ENCODE measurements at places on chromosomes 11 and 22.

GRCh38 chr11:94678236-94678635 lies 89.9 kb upstream of the AMOTL1 start:
- DNase-seq, result no peak

DNA sequence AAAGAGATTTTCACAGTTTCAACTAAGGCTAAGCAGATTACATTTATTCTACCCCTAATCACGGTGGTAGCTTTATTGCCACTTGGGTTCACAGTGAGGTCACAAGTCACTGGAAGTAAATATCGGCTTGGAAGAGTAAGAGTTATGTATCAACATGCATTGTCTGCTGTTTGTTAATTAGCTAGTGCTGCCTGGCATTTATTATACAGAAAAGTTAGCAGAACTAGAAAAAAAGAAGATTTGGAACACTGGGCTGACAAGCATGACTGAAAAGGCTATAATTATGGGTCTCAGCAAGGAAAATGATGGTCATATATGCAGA lies 13.7 kb upstream of the RAB38 start:
- DNase-seq, result no peak

DNA sequence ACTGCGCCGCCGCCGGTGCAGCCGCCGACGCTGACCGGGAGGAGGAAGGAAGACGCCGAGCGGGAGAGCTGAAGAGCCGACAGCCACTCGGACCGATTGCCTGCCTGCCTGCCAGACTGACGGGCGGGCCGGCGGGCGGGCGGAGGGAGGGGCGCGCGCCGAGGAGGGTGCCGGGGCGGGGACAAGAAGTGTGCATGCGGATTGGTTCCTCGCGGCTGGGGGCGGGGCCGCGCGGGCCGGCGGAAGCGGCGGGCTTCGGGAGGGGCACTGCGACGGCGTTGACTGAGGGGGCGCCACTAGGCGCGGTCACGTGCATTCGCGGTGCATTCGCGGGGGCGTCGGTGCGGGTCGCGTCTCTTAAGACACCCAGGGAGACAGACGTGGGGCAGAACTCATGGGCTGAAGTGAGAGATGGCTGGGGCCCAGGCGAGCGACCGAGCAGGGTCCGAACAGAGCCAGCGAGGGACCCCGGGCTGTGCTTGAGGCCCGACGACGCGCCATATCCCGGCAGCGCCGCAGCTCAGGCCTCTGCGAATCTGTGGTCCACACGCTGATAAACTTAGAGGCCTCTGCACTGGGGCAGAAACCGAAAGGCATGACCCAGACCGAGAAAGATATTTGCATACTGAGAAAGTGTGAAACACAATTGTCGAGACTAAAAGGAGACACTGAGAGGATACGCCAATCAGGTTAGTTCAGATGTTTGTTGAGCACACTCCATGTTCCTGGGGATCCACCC lies at the start of gene MAPK1:
Gene MAPK1 (minus strand): TSS at position 118 of the 739 bp plus-strand sequence. CDS start 205 bp downstream, outside the sequence.
- DNase-seq, result peak; percentile 93

DNA sequence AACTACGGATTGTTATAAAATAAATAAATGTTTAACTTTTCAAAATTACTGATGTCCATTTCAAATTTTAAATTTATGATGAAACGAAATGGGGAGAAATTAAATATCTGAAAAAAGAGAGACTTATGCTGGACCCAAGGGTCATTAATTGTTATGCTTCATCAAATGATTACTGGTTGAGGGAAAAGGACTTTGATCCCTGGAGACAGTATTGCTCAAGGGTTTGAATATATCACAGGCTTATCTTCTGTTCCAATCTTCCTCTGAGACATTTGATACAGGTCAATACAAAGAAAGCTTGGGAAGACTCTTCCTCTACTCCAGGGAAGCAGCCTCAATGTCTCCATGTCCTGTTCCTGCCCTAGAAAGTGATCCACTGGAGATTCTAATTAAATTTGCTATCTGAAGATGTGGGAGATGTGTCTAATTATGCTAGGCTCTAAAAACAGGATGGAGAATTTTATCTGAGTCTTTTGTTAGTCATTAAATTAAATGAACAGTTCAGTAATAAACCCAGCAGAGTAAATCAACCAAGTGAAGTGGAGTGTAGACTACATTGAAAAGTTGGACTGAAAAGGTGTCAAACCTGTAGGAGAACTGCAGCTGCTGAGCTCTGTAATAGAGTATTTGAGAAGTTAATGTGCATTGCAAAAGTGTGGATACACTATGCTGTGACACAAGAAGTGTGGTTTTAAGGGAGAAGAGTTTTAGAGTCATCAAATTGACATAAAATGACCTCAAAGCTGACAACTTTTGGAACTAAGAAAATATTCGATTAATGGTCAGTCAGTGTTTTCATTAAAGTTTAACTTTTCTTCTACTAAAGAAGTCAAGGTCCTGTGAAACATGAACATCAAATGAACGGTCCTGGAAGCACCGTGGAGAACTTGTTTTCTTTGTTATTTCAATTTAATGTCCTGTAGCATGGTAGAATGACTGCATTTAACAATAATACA lies 623.7 kb upstream of the CCDC90B start:
- DNase-seq, result no peak

- no peak for DNase-seq
These were observed 62.7 kb upstream of the KCNQ1OT1 start for GRCh38 chr11:2762451-2762850.

GRCh38 chr11:40885250-40885954 lies 574.0 kb downstream of the LRRC4C start:
- no peak for DNase-seq

DNA sequence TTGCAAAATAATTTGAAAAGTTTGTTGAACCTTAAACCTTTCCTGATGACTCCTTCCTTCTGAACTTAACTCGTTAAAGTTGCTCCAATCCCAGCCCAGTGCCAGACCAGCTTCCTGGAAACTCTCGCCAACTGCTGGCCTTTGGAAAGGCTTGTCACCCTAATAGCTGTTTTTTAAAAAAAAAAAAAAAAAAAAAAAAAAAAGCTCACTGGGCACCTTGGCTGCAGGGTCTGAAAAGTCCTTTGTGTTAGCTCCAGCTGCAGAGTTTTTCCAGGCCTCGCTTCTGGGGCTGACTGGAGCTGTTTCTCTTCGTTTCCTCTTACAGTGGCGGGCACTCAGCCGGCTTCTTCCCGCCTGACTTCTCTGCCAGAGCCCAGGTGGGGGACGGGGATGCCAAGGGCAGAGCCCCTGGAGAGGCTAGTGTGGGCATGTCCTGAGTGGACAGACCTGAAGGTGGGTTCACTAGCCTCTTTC lies 25.1 kb downstream of the KCNQ1OT1 start:
- DNase-seq, result no peak

DNA sequence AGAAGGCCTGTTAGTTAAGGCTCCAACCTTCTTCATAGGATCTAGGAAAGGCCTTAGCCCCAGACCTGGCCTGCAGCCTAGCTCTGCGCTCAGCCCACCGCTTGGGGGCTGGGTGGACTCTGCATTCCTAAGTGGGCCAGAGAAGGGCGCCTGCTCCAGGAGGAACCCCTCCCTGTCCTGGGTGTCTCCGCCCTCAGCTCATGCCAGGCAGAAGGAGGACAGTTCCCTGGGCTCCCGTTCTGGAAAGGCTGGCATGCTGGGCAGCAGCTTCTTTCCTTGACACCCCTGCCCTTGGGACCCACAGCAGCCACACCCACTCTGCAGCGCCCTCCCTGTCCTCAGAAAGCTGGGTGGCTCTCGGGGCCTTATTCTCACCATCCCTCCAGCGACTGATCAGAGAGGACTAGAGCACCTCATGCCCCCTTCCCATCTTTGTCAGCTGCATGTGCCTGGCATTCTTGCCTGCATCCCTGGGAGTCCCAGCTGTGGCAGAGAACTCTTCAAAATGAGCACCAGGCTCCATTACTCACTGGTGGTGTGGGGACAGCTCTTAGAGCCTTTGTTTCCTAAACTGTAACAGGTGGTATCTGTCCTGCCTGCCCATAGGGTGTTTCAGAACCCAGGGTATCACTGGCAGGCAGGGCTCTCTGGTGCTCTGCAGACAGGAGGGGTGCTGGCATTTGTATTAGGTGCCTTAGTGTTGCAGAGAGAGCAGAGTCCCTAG lies 20.3 kb upstream of the MYRF start:
- no peak for DNase-seq

DNA sequence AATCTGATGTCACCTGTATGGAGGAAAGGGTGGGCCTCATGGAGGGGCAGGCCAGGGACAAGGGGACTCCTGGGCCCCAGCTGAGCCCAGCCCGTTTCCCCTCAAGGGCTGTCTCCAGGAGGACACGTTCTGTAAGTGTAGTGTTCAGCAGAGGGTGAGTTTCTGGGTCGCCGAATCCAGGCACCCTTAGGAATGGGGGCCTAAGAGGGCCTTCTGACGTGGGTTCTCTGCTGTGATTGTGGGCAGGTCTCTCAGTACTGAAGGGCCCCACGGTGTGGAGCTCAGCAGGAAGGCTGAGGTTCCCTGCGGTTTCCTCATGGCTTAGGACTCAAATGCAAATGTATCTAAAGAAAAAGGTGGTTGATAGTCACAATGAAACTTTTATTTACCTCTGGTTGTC lies 6.5 kb downstream of the PTDSS2 start:
- no peak for DNase-seq

GRCh38 chr11:68002938-68003845 lies 705 bp downstream of the UNC93B1 start:
- DNase-seq, result no peak

- DNase-seq, result no peak
These were observed 8.5 kb upstream of the WDR74 start for GRCh38 chr11:62847767-62848314.

DNA sequence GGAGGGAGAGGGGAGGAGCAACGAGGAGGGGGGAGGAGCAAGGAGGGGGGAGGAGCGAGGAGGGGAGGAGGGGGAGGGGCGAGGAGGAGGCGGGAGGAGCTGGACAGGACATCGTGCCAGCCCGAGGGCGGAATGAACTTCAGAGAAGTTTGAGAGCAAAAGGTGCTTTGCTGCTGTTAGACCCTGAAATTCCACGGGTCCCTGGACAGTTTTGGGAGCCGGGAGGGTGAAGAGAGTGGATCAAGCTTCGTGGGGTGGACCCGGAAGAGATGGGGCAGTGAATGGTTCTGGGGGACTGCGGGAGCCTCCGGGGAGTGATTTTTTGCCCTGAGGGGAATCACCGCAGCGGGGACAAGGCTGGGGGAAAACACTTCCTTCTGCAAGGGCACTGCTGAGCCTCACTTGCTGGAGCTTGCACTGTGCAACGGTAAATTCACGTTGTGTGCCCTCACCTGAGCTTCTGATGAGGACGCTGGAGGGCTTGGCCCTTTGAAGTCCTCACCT lies 10.7 kb upstream of the NLRP6 start:
- DNase-seq, result no peak

DNA sequence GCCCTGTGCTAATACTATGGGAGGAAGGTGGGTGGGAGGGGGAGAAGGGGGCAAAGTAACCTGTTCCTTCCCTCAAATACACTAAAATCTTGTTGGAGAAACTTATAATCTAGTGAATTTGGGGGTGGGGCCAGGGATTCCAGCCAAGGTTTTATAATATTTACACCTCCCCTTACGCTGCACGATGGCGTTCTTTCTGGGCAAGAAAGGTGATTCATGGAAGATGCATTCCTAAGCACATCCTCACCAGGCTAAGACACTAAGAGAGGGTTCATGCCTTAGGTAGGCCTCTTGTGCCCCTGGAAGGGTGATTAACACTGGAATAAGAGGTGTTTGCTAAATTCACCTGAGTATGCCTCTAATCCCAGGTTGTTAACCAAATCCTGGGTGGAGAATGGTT lies 82.6 kb downstream of the BARX2 start:
- no peak for DNase-seq

GRCh38 chr11:128471138-128471661 lies 116.2 kb downstream of the ETS1 start:
- no peak for DNase-seq

DNA sequence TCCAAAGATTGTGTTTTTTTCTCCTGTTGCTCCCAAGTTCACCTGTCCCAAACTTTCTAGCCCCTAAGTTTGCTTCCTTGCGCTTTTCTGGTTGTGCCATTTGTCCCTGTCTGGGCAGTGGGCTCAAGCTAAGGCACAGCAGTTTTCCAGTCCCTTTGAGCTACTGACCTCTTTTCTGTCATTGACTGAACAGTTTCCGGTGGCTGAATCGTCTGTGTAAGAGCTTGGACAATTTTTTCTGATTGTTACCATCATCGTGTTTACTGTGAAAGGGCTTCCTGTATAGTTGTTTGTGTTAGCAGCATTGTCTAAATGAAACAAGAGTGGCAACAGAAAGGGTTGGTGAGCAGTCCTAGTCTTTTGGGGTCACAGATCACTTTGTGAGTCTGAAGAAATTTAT lies 49.8 kb downstream of the BMAL1 start:
- no peak for DNase-seq
